ENCODE measurements at places on chromosomes 5 and 9. TPM values are rescaled to one million over a fixed set of nuclear protein-coding genes. Genes with fewer than 3 reads are reported as not detected.

Gene PAIP1
- 117 TPM for total RNA-seq

Gene PCDHGA8
- total RNA-seq, result 0.23 TPM

Gene FGFR4
- 24.6 TPM for total RNA-seq

Gene GABRB2
- total RNA-seq, result not detected

Gene THBS4
- not detected for total RNA-seq

Gene SMIM32
- not detected for total RNA-seq

Gene ARHGEF37
- 5.2 TPM for total RNA-seq

Gene CFAP77
- total RNA-seq, result not detected
